RPMI8226 (cell line): ENCODE measurements at places on chromosomes 3 and 15.

GRCh38 chr3:113557374-113557773, 25.0 kb downstream of the SIDT1 start:
- no peak for DNase-seq

DNA sequence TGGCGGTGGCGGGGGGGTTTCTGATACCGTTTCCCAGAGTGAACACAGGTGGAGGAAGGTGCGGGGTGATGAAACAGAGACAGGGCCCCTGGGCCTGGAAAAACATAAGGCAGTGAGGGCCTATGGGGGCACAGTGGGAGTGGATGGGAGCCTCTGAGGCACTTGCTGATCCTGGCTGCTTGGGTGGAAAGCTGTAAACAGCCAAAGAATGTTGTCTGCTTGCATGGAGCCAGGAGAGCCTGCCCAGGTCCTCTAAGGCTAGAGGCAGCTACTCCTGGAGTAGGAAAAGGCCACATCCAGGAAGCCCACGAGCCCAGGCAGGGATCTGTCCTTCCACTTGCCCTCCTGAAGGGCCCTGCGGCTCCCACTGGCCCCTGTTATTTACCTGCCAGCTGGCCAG, 2.9 kb upstream of the SEMA3B start:
- DNase-seq = no peak

DNA sequence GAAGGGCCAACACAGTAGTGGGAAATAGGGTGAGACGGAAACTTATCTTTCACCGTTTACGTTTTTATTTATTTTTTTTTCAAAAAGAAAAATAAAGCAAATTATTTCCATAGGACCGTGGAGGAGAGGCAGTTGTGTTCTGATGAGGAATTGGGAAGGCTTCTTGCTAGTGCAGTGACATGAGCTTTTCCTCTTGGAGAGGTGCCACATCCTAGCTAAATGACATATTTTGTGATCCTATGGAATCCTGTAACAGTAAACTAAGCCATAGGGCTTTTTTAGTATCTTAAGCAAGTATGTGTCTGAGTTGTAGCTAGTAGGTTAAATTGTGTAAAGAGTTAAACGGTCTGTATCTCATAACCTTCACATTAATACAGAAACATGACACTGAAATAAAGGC, 609.9 kb downstream of the RBMS3 start:
- no peak for DNase-seq

DNA sequence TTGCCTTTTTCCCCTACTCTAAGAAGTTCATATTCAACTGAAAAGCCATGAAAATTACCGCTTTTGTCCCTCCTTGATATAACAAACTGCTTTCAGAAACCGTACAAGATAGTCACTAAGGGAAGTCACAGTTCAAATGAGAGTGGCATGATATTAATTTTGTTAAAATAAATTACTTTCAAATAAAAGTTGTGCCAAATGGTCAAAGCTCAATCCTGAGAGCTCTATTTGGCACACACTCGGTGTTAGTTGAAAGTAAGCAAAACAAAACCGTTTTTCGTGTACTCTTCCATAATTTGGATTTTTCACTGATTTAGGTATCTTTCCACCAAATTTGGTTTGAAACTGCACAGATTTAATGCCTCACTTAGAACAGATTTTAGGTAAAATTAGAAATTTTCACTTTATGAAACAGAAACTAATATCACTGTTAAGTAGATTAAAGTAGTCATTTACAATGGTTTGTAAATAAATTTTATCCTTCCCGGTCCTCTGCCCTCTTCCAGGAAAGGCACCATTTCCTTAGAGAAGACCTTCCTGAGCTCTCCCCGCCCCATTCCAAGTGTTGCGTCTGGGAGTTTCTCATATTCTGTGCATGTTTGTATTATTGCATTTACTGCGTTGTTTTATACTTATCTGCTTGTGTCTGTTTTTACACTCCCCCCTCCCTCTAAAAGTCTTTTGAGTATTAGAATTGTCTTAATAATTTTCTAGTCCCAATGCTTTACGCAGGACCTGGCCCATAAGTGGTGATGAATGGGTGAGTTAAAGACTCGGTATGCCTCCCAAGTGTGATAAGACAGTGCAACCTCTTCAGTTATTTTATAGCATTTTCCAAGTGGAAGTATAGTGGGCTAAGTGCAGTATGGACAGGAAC, 853 bp downstream of the TCAIM start:
- peak; percentile 4 for DNase-seq

DNA sequence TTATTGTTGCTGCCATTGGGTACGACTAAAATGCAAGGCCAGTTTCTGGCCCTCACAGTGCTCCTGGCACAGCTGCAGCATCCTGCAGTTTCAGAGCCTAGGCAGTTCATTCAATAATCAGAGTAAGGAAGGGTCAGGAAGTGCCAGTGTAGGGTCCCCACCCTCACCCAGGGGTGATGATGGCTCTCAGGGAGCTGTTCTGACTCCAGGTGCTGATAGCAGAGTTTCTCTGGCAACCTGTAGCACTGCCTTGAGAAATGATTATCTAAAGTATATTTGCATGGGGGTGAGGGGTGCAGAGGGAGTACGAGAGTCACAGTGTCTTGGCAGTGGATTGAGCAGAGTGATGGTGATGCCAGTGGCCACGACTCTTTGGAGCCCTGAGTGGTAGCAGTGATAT, 15.5 kb upstream of the IL16 start:
- no peak for DNase-seq

GRCh38 chr3:194610689-194611088, 22.5 kb downstream of the TMEM44 start:
- DNase-seq = no peak

DNA sequence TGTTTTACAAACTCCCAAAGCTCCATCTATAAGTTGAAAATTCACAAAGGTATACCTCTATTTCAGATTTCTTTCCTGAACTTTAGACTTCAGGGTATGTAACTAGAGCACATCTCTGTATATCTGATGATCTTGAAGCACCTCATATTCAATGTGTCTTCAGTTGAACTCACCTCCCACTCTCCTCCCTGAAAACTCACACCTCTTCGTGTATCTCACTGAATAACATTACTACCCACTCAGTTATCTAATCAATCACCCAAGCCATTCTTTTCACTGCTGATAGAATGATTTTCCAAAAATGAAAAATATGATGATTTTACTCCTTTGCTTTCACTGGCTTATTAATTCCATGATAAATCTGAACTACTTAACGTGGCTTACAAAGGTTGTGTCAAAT, 52.9 kb downstream of the GTPBP8 start:
- no peak for DNase-seq

- no peak for DNase-seq
Measured at GRCh38 chr3:39180183-39180545, 12.2 kb downstream of the XIRP1 start.

- peak; percentile 47 for DNase-seq
Measured at GRCh38 chr15:23648920-23649515, 1.4 kb upstream of the MAGEL2 start.

DNA sequence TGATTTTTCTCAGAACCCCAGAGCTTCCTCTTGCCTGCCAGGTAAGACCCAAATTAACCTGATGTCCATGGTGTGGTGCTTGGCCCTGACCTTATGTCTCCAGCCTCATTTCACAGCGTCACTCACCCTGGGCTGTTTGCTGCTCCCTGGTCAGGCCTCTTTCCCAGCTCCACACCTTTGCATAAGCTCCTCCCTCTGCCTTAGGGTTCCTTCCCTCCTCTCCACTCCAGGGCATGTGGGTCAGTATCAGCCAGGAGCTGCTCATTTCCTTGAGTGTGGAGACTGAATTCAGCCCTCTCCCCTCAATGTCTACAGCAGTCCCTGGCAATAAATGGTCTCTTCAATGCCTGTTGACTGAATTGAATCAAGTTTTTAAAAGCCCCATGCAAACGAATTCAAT, 75.6 kb upstream of the ANKRD34C start:
- no peak for DNase-seq

- DNase-seq = no peak
Measured at GRCh38 chr3:190132371-190132770, 11.7 kb upstream of the P3H2 start.

DNA sequence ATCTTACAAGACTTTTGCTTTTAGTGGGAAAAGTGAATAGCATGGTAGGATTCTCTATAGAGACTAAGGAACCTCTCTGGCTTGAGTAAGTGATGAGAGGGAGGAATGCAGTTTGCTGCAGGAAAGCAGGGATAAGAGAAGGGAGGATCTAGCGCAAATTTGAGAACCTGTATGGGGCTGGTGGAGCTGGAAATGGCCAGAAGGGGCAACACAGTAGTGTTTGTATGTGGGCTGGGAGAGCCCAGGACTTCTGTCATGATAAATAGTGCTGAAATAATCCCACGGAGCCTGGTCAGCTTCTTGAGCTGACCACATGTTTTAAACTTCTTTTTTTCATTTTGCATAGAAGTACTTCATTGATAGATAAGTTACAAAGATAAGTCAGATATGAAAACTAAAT, 11.2 kb upstream of the SHC4 start:
- no peak for DNase-seq

- no peak for DNase-seq
Measured at GRCh38 chr3:22627993-22628499, 575.1 kb upstream of the UBE2E2 start.
